ENCODE measurements at places on chromosomes 13 and 19.
A peak's percentile ranks its signal among the peaks of the same experiment; 100 is the strongest.

GRCh38 chr13:42007844-42008243, 40.6 kb upstream of the DGKH start:
- no peak for DNase-seq
- no peak overlapping the region for H3K27ac ChIP-seq
- no peak overlapping the region for H3K4me3 ChIP-seq
- no peaks in the 10 kb centered on the region for H3K4me1 ChIP-seq
- H3K36me3 ChIP-seq: no peaks in the 10 kb centered on the region

DNA sequence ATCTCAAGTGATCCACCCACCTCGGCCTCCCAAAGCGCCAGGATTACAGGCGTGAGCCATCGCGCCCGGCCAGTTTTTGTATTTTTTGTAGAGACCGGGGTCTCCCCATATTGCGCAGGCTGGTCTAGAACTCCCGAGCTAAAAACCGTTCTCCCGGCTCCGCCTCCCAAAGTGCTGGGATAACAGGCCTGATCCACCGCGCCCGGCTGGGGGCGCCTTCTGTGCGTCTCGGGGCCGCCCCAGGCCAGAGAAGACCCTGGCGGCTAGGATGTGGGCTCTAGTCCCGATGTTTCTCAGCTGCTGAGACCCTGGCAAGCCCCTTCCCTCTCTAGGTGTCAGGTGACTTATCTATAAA, 3.6 kb downstream of the ARHGAP45 start:
- DNase-seq: no peak
- H3K36me3 ChIP-seq: peaks cover 74% of the 10 kb centered on the region
- peak overlapping the region; percentile 87 for H3K4me3 ChIP-seq
- peaks cover 50% of the 10 kb centered on the region for H3K4me1 ChIP-seq
- H3K27me3 ChIP-seq: no peaks in the 10 kb centered on the region

DNA sequence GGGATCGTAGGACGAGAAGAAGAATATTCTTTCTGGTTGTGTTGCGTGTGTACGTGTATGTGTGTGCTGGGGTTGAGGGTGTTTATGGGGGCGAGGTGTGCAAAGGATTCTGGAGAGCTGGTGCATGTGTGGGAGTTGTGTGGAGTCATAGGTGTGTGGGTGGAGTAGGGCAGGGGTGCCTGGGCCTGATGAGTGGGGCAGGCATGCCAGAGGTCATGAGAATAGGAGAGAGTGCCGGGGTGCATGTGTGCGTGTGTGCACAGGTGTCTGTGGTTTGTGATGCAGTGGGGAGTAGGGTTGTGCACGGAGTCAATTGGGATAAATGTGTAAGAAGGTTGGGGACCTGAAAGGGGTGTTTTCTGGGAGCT, 649 bp downstream of the TMEM91 start:
- no peak for DNase-seq
- H3K27ac ChIP-seq: peak overlapping the region; percentile 29

GRCh38 chr13:60757501-60758215, 360.6 kb downstream of the TDRD3 start:
- H3K27me3 ChIP-seq: no peaks in the 10 kb centered on the region
- H3K4me3 ChIP-seq: no peak overlapping the region
- H3K27ac ChIP-seq: no peak overlapping the region

- peaks cover under 1% of the 10 kb centered on the region for H3K36me3 ChIP-seq
- no peaks in the 10 kb centered on the region for H3K27me3 ChIP-seq
- no peak for DNase-seq
- no peak overlapping the region for H3K27ac ChIP-seq
- no peak overlapping the region for H3K4me3 ChIP-seq
- no peaks in the 10 kb centered on the region for H3K4me1 ChIP-seq
Measured at GRCh38 chr13:39748961-39749360, 93.5 kb downstream of the COG6 start.

DNA sequence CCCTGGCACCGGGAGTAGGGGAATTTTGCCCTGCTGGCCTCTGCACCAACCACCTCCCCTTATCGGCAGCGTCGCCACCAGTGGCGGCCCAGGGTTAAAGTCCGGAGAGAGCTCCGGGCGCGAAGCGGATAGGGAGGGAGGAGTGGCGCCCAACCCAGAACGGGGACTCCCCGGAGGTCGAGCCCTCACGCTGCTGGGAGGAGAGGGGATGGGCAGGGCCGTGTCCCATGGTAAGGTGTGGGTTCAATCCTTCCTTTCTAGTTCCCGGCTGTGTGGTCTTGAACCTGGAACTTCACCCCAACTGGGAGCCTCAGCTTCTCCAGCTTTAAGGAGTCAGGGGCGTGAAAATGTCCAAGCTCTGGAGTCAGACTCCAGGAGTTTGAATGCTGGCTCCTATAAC, 23.3 kb upstream of the BCL3 start:
- H3K4me3 ChIP-seq: no peak overlapping the region
- peaks cover 20% of the 10 kb centered on the region for H3K4me1 ChIP-seq
- no peak for DNase-seq
- peaks cover 15% of the 10 kb centered on the region for H3K27me3 ChIP-seq
- H3K36me3 ChIP-seq: peaks cover 7% of the 10 kb centered on the region

DNA sequence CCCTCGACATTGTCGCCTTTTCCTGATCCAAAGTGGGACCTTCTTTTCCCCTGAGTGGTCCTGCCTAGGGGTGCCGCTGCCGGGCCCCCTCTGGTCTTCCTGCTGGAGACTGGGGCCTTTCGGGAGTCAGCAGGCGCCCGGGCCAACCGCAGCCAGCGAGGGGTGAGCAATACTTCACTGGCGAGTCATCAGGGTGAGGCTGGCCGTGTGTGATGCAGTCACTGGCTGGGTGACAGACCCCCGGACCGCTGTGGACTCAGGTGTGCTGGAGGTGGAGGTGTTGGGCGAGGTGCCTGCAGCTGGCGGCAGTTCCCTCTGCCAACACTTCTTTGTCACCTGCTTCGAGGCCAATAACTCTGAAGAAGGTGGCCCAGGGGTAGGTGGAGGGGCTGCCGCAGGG, 1.5 kb upstream of the CGB5 start:
- no peaks in the 10 kb centered on the region for H3K4me1 ChIP-seq
- H3K4me3 ChIP-seq: no peak overlapping the region
- H3K36me3 ChIP-seq: no peaks in the 10 kb centered on the region
- DNase-seq: no peak
- H3K27ac ChIP-seq: no peak overlapping the region

DNA sequence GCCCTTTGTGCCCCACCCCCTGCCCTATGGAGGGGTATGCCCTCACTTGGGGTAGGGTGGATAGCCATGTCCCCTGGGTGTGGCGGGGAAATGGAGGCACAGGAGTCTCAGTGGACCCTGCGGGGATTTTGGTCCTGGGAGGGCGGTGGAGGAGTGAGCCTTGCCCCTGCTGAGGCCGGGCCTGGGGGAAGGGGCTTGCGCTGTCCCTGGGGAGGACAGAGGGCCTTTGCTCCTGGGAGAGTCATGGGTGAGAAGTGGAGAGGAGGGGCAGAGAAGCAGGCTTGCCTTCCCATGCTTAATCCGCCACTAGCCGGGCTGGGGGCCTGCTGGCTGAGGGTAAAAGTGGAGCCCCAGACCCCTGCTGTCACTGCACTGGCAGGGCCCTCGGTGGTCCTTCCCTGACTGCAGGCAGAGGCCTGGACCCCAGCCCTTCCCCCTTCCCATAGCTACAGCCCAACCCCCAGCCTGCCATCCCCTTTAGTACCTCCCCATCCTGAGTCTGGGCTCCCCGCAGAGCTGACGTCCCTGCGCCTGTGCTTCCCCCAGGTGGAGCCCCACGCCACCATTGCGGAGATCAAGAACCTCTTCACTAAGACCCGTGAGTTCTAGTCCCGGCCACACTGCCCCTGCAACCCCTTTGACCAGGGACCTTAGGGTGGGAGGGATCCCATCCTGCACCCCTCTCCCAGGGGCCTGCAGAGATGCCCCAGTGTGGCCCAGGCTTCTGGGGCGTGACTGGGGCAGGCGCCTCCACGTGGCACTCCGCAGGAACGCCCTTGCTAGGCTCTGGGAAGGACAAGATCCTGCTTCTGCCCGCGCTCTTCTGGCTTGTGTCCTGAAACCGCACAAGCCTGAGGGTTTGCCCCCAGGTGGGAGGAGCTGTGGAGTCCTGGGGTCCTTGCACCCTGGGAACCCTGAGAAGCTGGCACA, 8.9 kb downstream of the NDUFB7 start:
- peaks cover 14% of the 10 kb centered on the region for H3K36me3 ChIP-seq
- no peaks in the 10 kb centered on the region for H3K27me3 ChIP-seq
- peaks cover 37% of the 10 kb centered on the region for H3K4me1 ChIP-seq
- no peak for DNase-seq
- H3K4me3 ChIP-seq: peak overlapping the region; percentile 46
- H3K27ac ChIP-seq: peak overlapping the region; percentile 76

GRCh38 chr13:45243077-45243476, 42.2 kb upstream of the KCTD4 start:
- no peaks in the 10 kb centered on the region for H3K27me3 ChIP-seq
- peaks cover 2% of the 10 kb centered on the region for H3K36me3 ChIP-seq
- H3K4me1 ChIP-seq: peaks cover 12% of the 10 kb centered on the region

- DNase-seq: no peak
- no peak overlapping the region for H3K4me3 ChIP-seq
- no peak overlapping the region for H3K27ac ChIP-seq
- H3K27me3 ChIP-seq: peaks cover 44% of the 10 kb centered on the region
- no peaks in the 10 kb centered on the region for H3K36me3 ChIP-seq
Measured at GRCh38 chr13:111562716-111563115, 242.3 kb downstream of the TEX29 start.

GRCh38 chr13:72004246-72004645, 137.2 kb upstream of the DACH1 start:
- no peak overlapping the region for H3K4me3 ChIP-seq
- H3K4me1 ChIP-seq: no peaks in the 10 kb centered on the region
- peaks cover 1% of the 10 kb centered on the region for H3K36me3 ChIP-seq
- no peaks in the 10 kb centered on the region for H3K27me3 ChIP-seq
- DNase-seq: no peak
- no peak overlapping the region for H3K27ac ChIP-seq

- H3K4me3 ChIP-seq: no peak overlapping the region
- peaks cover 6% of the 10 kb centered on the region for H3K4me1 ChIP-seq
- no peak overlapping the region for H3K27ac ChIP-seq
- peaks cover 5% of the 10 kb centered on the region for H3K36me3 ChIP-seq
Measured at GRCh38 chr19:6098574-6098973, 11.7 kb downstream of the RFX2 start.

- H3K4me1 ChIP-seq: no peaks in the 10 kb centered on the region
- no peaks in the 10 kb centered on the region for H3K27me3 ChIP-seq
- H3K36me3 ChIP-seq: no peaks in the 10 kb centered on the region
- no peak for DNase-seq
Measured at GRCh38 chr13:75645141-75645540, 9.0 kb downstream of the LMO7 start.

- H3K27ac ChIP-seq: peak overlapping the region; percentile 41
- H3K36me3 ChIP-seq: peaks cover 29% of the 10 kb centered on the region
- H3K4me3 ChIP-seq: no peak overlapping the region
- no peak for DNase-seq
- peaks cover 54% of the 10 kb centered on the region for H3K4me1 ChIP-seq
- no peaks in the 10 kb centered on the region for H3K27me3 ChIP-seq
Measured at GRCh38 chr19:46609511-46610412, 8.6 kb downstream of the CALM3 start.

- no peak overlapping the region for H3K27ac ChIP-seq
- H3K4me3 ChIP-seq: no peak overlapping the region
- H3K27me3 ChIP-seq: peaks cover 63% of the 10 kb centered on the region
- no peaks in the 10 kb centered on the region for H3K36me3 ChIP-seq
- no peaks in the 10 kb centered on the region for H3K4me1 ChIP-seq
Measured at GRCh38 chr19:13398780-13399726, 107.2 kb downstream of the CACNA1A start.

DNA sequence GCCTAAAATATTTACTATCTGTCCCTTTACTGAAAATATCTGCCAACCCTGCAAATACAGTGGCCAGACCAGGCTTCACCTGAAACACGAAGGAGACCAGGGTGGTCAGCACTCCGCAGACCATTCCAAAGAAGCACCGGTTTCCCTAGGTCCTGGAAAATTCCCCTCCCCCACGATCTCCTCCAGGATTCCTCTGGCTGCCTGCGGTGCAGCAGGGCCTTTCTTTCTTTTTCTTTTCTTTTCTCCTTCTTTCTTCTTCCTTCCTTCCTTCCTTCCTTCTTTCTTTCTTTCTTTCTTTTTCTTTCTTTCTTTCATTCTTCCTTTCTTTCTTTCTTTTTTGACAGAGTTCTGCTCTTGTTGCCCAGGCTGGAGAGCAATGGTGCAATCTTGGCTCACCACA, 152.7 kb downstream of the USP12 start:
- peaks cover 23% of the 10 kb centered on the region for H3K27me3 ChIP-seq
- no peak for DNase-seq
- no peak overlapping the region for H3K27ac ChIP-seq
- no peaks in the 10 kb centered on the region for H3K4me1 ChIP-seq
- H3K36me3 ChIP-seq: peaks cover 4% of the 10 kb centered on the region

- peaks cover 23% of the 10 kb centered on the region for H3K4me1 ChIP-seq
- DNase-seq: no peak
- H3K27ac ChIP-seq: no peak overlapping the region
- H3K27me3 ChIP-seq: peaks cover 39% of the 10 kb centered on the region
- H3K36me3 ChIP-seq: peaks cover 12% of the 10 kb centered on the region
Measured at GRCh38 chr19:15128162-15128770, 21.1 kb downstream of the SYDE1 start.

DNA sequence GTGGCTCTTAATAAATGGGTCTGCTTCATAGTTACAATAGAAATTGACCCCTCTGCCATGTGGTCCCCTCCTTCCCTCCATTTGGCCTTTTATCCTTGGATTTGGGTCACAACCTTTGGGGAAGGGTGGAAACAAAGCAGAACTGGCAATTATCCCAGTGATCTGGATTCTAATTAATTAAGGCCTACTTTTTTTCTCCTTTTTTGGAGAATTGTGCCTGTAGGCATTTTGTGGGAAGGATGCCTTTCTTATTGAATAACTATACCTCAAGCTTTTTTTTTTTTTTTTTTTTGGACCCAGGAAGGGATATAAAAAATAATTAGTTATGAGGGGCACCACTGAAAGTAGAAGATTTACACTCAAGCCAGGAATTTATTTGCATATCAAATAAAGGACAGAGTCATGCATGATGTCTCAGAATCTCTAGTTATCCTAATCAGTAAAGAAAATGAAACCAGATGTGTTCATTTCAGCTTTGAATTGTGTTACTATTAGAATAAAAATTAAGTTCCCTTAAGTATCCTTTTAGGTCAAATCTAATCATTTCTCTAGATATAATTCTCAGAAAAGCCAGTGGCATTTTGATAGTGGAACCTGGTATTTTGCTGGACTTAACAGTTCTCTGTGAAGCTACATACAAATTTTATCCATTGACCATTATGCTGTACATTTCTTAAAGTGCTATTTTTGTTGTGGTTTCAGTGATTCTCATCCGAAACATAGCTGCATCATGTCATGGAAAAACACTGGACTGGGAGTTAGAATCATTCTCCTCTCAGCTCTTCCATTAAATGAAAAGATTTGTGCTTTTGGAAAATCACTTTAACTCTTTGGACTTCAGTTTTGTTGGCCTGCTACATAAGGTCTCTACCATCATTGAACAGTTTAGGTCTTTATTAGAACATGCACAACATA, 129.3 kb downstream of the KCNRG start:
- no peak overlapping the region for H3K4me3 ChIP-seq
- H3K4me1 ChIP-seq: no peaks in the 10 kb centered on the region
- H3K27ac ChIP-seq: no peak overlapping the region
- H3K27me3 ChIP-seq: no peaks in the 10 kb centered on the region
- H3K36me3 ChIP-seq: no peaks in the 10 kb centered on the region

- H3K4me3 ChIP-seq: no peak overlapping the region
- no peaks in the 10 kb centered on the region for H3K36me3 ChIP-seq
- no peaks in the 10 kb centered on the region for H3K27me3 ChIP-seq
- H3K27ac ChIP-seq: no peak overlapping the region
- no peaks in the 10 kb centered on the region for H3K4me1 ChIP-seq
Measured at GRCh38 chr13:52371736-52372247, 34.2 kb downstream of the THSD1 start.
